Caco-2 (cell line): ENCODE measurements at places on chromosomes 3 and 15.

DNA sequence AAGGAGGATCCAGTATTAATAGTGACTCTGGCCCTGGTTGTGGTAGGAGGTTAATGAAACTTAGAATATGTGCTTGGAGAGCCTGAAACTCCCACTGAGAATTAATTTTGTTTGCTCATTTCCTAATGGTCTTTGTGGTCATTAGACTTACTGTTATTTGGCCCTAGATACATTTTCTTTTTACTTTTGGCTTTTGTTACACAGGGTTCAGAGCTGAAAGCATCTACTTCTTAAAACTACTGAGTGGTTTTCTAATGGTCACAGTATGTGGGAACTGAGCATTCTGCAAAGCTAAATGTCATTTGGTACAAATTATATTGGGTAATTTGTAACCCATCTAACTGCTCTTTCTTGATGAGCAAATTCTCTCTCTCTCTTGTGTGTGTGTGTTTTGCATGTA is 433.4 kb upstream of the IL12A start:
- DNase-seq = no peak

DNA sequence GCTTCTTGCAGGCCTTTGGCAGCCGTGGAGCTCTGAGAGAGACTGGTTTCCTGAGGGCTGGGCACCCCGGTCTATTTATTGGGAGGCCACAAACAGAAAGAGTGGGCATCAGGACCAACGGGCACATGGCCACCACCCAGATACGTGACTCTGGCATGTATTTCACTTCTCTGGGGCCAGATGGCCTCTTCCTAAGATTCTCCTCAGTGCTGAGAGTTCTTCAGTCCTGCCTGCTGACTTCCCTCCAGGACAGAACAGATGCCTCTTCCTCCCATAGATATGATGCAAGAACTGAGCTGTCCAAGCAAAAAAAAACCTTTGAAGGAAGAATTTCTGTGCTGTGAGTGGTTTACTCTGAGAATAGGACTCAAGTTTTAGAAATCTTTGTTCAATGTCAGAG is 107.7 kb downstream of the IGF2BP2 start:
- no peak for DNase-seq

- no peak for DNase-seq
Observed at GRCh38 chr3:20760981-20761380, 575.0 kb upstream of the SGO1 start.

GRCh38 chr3:26681632-26682031 is 59.1 kb downstream of the LRRC3B start:
- DNase-seq = no peak

GRCh38 chr3:126781889-126782491 is 78.0 kb downstream of the CHCHD6 start:
- DNase-seq = no peak

- DNase-seq = no peak
Observed at GRCh38 chr3:32969656-32970055, 18.2 kb downstream of the CCR4 start.

DNA sequence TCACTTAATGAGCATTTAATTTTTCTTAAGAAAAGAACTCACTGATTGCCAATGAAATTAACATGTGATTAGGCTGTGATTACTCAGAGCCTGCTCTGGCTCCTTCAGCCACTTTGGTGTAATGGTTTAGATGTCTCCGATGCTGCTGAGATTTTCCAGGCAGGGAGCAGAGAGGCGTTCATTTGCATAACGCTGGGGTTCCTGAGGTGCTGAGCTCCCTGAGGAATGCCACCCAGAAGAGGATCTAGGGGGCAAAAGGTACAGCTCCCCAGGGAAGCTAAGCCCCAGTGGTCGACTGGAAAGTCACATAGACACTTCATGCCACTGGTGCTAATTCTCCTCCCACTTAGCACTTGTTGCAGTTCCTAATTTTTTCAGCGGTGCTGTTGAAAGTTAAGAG is 119.5 kb downstream of the USP13 start:
- DNase-seq = no peak
